Stimulated activated CD8-positive, alpha-beta memory T cell treated with anti-CD3 and anti-CD28 coated beads, Interleukin-4, amount 100 ng/mL, for 1 hour (primary cell): ENCODE measurements at places on chromosomes 7 and 10.

DNA sequence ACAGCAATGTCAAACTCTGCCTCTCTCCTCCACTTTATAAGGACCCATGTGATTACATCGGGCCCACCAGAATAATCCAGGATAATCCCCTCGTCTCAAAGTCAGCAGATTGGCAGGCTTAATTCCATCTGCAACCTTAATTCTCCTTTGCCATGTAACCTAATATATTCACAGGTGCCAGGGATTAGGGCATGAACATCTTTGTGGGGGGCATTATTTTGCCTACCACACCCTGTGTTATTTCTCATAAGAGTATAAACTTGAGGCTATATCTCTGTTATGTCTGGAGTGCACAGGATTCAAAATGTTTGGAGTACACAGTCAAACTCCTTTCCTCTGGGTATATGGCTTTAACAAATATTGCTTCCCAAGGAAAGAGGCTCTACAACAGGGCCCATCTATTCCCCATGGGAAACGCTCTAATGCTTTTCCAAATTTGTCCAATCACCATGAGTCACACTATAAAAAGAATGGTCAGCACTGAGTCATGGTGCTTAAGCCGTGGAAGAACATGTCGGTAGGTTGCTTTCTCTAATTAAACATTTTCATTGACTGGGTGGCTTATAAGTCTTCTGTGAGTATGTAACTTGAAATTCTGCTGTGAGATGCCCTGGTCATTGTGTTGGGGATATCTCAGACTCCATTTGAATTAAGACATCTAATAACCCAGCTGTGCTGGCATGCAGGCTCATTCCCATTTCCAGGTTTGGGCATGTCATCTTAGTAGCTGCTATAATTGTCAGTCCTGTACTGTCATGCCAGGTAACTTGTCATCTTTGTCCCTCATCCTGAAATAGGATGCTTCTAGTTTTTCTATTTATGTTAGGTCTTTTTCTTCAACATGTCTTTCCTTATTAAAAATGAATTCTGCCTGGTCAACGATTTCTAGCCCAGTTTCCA is 11.5 kb upstream of the AKR1B10 start:
- DNase-seq: no peak

- no peak for DNase-seq
Measured at GRCh38 chr7:41047789-41048191, 655.1 kb downstream of the INHBA start.

- no peak for DNase-seq
Measured at GRCh38 chr7:117872561-117873309, 506 bp downstream of the CTTNBP2 start.

- no peak for DNase-seq
Measured at GRCh38 chr10:104201636-104202035, 30.5 kb downstream of the CFAP43 start.

DNA sequence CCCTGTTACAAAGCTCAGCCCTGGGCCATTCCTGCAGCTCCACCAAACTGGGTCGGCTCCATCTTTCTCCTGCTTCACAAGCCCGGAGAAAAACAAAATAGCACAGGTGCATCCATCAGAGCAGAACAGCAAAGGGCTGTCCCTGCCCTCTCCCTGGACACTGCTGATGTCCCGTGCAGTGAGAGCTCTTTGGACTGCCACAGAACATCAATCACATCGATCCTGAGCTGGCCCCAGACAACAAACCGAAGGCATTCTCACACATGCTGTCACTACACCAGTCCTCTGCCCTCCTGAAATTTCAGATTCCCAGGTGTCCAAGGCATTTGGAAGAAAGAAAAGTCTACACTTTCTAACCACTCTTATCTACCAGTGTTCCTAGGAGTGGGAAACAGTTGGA is 427.1 kb upstream of the ZMIZ1 start:
- DNase-seq: no peak

DNA sequence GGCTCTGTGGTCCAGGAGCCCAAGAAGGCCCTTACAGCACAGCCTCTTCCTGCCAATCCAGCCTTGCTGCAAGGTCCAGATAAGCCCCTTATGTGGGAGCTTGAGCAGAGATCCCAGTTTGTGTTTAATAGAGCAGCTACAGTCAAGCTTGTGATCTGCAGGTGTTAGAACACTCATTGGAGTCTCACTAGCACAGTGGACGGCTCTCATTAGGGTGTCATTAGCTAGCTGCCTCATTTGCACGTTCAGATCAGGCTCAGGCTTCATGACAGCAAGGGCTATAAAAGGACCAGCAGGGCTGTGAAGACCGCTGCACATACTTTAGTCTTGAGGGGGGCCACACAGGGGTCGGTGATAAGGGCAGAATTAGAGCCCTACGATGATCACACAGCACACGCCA is 443.2 kb downstream of the RPS24 start:
- DNase-seq: no peak
